ENCODE measurements at places on chromosomes 13 and 19. TPM values are rescaled to one million over a fixed set of nuclear protein-coding genes. Genes with fewer than 3 reads are reported as not detected.

GRCh38 chr13:105972306-105972721, 563.1 kb downstream of the EFNB2 start:
- peaks cover 37% of the 10 kb centered on the region for H3K4me1 ChIP-seq
- DNase-seq, result no peak
- H3K27me3 ChIP-seq, result no peaks in the 10 kb centered on the region
- H3K27ac ChIP-seq, result no peak overlapping the region
- peaks cover under 1% of the 10 kb centered on the region for H3K36me3 ChIP-seq

Gene ZNF729
- total RNA-seq, result not detected

DNA sequence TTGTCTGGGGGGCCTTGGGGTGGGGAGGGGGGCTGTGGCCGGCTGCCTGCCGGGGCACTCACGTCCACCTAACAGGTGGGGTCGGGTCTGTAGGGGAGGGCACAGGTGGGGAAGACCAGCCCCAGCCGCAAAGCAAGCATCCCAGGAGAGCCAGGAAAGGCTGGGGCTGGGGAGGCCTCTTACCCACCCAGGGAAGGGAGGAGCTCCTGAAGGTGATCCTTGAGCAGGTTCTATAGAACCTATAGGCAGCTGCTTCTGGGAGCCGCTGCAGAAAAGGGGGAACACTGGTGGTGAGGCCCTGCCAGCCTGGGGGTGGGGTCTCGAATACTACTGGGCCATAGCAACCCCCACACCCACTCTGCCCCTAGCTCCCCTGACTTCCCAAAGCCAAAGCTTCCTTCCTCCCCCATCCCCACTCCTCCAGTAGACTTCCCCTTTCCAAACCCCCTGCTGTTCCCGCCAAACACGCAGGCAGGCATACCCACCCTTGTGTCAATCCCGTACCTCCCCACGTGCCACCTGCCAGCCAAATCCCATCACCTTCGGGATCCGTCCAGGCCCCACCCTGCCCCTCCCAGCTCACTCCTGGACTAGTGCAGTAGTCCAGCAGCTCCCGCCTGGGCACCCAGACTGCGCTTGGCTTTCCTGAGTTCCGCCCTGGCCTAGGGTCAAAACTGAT, 5.6 kb downstream of the KLF16 start:
- no peaks in the 10 kb centered on the region for H3K36me3 ChIP-seq
- peaks cover 15% of the 10 kb centered on the region for H3K27me3 ChIP-seq
- peak overlapping the region; percentile 76 for H3K27ac ChIP-seq
- peak overlapping the region; percentile 73 for H3K4me3 ChIP-seq

DNA sequence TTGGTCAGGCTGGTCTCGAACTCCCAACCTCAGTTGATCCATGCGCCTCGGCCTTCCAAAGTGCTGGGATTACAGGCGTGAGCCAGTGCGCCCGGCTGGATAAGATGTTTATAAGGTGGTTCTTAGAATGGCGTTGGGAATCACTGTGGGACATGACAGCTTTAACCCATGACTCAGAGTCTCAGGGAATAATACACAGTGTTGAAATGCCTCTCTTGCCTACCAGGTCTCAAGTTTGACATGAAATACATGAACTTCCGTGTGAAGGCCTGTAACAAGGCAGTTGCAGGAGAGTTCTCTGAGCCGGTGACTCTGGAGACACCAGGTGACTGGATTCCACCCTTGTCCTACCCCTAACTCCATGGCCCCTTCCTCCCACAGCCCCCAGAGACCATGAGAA, 12.6 kb downstream of the FSD1 start:
- H3K27me3 ChIP-seq, result no peaks in the 10 kb centered on the region
- H3K36me3 ChIP-seq, result peaks cover 16% of the 10 kb centered on the region
- H3K4me1 ChIP-seq, result no peaks in the 10 kb centered on the region

Gene ABCA7
- 23.9 TPM for total RNA-seq

Gene ANKLE1
- 5.9 TPM for total RNA-seq

Gene ZIC2
- 0.59 TPM for total RNA-seq

Gene C3
- total RNA-seq, result 8.2 TPM

GRCh38 chr13:92103689-92104153, 705.3 kb downstream of the GPC5 start:
- no peaks in the 10 kb centered on the region for H3K36me3 ChIP-seq
- H3K27me3 ChIP-seq, result no peaks in the 10 kb centered on the region
- no peak for DNase-seq
- peak overlapping the region; percentile 39 for H3K27ac ChIP-seq
- H3K4me3 ChIP-seq, result peak overlapping the region; percentile 58

DNA sequence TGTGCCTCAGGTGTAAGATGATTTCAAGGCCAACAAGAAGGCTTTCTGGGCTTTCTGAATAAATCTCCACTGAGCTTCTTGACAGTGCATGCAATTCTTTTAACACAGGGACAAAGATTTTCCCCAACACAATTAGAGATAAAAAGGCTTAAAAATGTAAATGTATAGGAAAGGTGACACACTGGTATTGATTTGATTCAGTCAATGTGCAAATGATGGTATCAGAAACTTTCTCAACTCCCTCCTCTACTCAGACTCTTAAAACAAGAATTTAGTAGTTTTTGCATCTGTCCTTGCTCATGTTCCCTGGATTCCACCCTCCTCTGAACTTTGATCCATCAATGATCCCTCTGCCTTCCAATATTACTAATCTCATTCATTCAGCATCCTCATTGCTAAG, 111.6 kb upstream of the FNDC3A start:
- no peaks in the 10 kb centered on the region for H3K36me3 ChIP-seq
- no peak overlapping the region for H3K4me3 ChIP-seq
- no peak for DNase-seq
- H3K27ac ChIP-seq, result no peak overlapping the region
- H3K27me3 ChIP-seq, result no peaks in the 10 kb centered on the region

Gene COL4A2
- total RNA-seq, result 38.6 TPM

DNA sequence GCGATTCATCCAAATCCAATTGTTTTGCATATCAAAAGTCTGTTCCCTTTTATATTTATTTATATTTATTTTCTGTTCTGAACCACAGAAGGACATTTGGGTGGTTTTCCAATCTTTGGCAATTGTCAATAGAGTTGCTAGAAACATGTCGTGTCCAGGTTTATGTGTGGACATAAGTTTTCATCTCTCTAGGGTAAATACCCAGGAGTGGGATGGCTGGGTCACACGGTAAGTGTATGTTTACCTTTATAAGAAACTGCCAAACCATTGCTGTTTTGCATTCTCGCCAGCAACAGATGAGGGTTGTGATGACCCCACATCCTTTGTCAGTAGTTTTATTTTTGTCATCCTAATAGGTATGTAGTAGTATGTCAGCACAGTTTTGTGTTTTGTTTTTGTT, 12.5 kb downstream of the AP1M1 start:
- DNase-seq, result no peak
- no peak overlapping the region for H3K4me3 ChIP-seq
- H3K36me3 ChIP-seq, result peaks cover 36% of the 10 kb centered on the region
- no peaks in the 10 kb centered on the region for H3K27me3 ChIP-seq

Gene ZNF569
- 1.4 TPM for total RNA-seq

GRCh38 chr13:27446986-27447583, 3.3 kb downstream of the MTIF3 start:
- H3K27me3 ChIP-seq, result peaks cover 3% of the 10 kb centered on the region
- no peak for DNase-seq
- peaks cover 8% of the 10 kb centered on the region for H3K36me3 ChIP-seq
- no peak overlapping the region for H3K4me3 ChIP-seq
- H3K4me1 ChIP-seq, result peaks cover 27% of the 10 kb centered on the region

- no peak for DNase-seq
- H3K4me1 ChIP-seq, result peaks cover 9% of the 10 kb centered on the region
- peak overlapping the region; percentile 53 for H3K27ac ChIP-seq
These were observed 46.8 kb downstream of the SLC7A1 start for GRCh38 chr13:29548722-29549121.

Gene HPN
- 17.1 TPM for total RNA-seq

- no peaks in the 10 kb centered on the region for H3K27me3 ChIP-seq
- DNase-seq, result peak; percentile 66
- H3K27ac ChIP-seq, result no peak overlapping the region
- no peak overlapping the region for H3K4me3 ChIP-seq
- H3K4me1 ChIP-seq, result no peaks in the 10 kb centered on the region
- no peaks in the 10 kb centered on the region for H3K36me3 ChIP-seq
These were observed 45.7 kb upstream of the ZNF730 start for GRCh38 chr19:23071147-23071511.
